COR-L47 (cell line): ENCODE measurements at places on chromosomes 4 and X.
A peak's percentile ranks its signal among the peaks of the same experiment; 100 is the strongest.

DNA sequence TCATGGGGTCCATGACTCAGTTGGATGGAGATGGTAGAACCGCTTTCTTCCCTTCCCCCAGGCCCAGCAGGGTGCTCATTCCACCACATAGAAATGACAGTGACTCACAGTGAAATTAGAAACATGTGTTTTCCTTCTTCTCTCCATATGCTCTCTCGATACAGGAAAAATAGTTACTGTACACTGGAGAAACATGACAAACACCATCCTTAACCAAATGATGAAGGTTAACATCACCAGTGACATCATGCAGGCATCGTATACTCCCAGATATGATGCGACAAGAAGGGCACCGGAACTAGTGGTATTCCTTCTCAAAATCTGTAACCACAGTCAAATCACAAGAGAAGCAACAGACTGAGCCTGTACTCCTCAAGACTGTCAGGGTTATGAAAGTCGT lies 11.7 kb upstream of the RAB40A start:
- DNase-seq: no peak

DNA sequence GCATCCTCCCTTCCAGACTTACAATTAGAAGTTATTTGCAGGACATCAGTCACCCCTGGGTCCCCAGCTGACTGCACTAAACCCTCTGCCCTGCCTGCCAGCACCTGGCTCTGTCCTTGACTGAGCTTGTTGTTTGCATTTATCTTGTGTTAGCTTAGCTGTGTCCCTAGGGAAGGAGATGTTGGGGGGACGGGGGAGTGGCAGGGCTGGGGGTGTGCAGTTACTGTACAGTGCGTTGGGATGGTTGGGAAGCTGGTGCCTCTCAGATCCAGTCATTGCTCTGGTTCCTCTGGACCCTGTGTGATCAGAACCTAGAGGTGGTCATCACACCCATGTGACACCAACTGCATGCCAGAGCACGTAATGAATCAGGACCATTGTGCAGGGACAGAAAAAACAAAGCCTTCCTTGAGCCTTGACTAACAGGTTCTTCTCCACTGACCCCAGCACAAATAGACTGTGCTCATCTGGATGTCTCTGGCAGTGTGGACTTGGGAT lies 32.7 kb upstream of the PROM1 start:
- peak; percentile 65 for DNase-seq

- DNase-seq: no peak
Measured at GRCh38 chr4:54780149-54780495, 122.4 kb downstream of the KIT start.

DNA sequence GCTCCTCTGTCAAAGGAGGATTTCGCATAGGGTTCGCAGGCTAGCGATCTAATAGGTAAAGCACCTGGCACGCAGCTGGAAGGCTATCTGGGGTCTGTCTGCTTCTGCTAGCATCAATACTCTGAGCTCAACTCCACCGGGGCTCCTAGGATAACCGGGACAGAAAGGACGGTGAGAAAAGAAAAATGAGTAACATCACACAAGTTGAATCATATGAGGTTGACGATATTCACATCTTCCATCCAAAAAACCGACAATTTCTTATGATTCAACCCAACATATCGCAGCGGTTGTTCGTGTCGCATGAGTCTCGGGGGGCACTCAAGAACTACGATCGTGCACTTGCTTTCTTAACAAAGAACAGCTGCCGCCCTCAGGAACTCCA lies 1.8 kb downstream of the PROM1 start:
- no peak for DNase-seq

DNA sequence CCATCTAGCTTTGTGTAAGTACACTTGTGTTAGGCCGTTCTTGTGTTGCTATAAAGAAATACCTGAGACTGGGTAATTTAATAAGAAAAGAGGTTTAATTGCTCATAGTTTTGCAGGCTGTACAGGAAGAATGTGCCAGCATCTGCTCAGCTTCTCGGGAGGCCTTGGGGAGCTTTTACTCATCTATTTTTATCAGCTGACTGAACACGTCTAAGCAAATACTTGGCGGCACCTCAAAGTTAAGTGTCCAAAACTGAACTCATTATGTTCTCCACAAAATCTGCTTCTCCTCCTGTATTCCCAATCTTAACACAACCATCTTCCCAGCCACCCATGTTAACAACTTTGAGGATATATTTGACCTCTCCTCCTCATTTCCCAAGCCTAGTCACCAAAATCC lies 42.4 kb upstream of the GATB start:
- DNase-seq: no peak

DNA sequence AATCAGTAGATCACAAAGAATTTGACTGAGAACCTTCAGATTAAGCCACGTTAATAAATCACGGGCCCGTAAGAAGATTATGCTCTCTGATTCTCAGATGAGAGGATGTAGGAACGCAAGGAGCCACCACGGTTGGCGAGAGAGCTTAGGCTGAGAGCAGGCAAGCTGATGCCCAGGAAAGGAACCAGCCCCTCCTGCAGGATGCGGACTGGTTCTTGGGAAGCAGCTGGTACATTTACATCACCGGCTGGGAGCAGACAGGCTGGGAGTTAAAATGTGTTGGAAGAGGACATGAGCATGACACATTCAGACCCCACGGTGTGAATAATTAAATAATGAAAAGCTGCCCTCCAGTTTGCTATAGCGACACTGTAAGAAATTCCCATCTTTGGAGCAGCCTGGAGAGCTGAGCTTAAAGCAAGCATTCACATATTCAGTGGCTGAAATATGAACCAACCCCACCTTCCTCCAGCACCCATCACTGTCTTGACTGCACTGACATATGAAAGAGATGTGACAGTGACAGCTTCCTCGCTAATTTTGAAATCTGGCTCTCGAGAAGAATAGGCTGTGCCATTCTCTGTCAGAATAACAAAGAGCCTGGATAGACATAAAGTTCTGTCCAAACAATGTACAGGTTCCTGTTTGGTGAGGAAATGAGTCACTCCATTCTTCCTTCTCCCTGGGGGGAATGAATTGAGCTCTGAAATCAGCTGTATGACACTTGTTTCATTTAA lies 33.1 kb downstream of the LNX1 start:
- DNase-seq: peak; percentile 37

DNA sequence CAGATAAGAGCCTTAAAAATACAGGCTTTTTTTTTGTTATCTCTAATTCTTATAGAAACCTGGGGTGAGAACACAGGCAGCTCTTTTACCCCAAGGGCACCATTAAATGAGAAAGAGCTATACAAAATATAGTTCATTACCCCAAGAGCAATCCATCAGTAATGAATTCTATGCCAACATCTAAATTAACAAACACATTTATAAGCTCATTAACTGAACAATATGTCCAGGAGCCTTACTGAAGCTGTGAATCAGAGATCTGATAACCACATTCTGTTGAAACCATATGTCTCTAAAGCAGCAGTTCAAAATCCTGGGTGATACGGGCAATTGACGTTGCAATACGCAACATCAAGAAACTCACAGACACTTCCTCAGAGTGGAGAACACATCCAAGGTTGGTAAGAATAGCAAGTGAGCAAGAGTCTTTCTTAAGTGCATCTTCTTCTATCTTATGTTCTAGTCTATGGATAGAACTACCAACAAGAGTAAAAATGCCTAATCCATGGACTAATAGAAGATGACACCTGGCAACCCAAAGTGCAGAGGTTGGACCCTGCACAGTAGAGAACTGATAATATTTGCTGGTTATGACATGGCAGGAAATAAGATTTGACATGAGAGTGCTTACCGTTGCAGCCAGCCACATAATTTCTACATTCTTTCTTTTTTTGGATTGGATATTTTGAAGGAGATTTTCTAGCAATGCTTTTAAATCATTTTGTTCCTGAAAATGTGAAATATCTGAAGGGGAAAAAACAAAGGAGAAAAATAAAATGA lies 449.3 kb downstream of the IL15 start:
- no peak for DNase-seq

- peak; percentile 4 for DNase-seq
Measured at GRCh38 chrX:23694606-23695005, 27.3 kb downstream of the PRDX4 start.

DNA sequence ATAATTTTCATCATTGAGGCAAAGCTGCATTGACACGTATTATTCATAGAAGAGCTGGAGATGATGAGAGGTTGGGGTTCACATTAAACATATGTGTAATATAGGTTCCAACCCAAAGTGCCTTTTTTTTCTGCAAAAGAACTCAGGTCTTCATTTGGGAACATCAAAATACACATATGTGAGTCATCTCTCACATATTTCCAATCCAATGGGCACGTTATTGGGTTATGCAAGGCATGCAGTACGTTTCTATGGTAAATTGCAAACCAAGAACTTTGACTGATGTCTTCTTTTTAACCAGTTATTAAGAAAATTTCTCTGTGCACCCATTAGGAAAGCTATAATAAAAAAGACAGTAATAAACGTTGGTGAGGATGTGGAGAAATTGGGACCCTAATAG lies 150.3 kb upstream of the FAM9B start:
- DNase-seq: no peak

DNA sequence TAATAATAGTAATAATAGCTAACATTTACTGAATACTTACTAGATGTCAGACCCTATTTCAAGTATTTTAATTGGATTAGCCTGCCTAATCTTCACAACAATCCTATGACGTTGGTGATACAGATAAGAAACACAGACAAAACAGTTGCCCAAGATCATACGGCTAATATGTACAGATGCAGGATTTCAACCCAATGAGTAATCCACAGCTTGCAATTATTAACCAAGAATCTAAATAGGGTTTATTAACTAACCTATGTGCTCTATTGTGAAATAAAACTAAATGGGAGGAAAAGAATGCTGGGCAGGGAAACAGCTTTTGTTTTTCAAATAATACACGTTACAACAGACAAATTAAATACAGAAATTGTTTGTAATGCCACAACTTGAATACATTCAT lies 23.4 kb downstream of the FBXO8 start:
- no peak for DNase-seq

GRCh38 chr4:114964026-114964425 lies 149.4 kb downstream of the NDST4 start:
- DNase-seq: no peak

DNA sequence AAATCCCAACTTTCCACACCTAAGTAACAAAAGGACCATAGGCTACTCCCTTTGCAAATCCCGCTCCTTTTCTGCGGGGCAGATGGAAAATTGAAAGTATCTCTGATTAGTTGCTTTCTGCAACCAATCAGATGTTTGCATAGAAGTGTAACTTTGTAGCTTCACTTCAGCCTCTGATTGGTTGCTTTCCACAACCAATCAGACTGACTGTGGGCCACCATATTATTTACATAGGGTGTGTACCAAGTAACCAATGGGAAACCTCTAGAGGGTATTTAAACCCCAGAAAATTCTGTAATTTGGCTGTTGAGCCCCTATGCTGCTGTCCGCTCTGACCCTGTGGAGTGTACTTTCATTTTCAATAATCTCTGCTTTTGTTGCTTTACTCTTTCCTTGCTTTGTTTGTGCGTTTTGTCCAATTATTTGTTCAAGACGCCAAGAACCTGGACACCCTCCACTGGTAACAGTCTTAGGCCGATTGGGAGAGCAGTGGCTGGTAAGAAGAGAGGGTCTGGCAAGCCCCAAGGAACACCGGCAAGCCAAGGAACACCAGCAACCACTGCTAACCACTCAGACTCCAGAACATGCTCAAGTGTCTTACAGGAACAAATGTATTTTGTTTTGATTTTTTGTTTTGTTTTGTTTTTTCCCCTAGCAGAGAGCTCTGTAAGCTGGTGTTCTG lies 125.5 kb upstream of the MAP3K15 start:
- no peak for DNase-seq

GRCh38 chrX:118736394-118737010 lies 9.1 kb downstream of the IL13RA1 start:
- no peak for DNase-seq

- DNase-seq: no peak
Measured at GRCh38 chr4:81255524-81255923, 40.5 kb upstream of the PRKG2 start.

DNA sequence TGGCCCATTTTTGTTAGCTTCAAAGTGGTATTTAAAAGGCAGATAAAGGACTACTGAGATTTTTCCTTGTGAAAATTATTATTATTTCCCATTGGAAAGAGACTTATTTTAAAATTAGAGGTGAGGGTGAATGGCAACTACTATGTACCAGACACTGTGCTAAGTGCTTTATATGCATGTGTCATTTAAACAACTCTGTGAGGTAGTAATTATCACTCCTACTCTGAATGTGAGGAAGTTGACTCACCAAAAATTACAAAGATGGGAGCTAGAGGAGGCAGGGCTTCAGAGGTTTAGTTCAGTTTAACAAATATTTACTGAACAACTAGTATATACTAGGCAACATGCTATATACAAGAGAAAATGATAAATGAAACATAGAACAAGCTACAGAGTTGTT lies 78.2 kb downstream of the MSL3 start:
- no peak for DNase-seq

DNA sequence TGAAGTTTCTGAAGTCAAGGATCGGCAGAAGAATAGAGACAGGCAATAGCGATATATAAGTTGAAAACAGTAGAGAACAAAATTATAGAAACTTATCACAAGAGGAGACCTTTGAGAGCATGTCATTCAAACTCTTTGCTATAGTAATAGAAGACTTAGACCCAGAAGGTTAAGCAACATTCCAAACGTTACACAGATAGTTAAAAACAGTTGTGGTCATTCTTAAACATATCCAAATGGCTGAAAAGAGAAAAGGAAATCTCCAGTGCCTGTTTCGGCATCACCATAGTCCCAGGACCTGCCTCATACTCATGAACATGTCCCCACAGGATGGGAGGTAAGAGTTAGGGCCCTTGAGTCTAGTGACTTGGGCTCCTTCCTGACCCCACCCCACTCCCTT lies 258.1 kb upstream of the NOCT start:
- no peak for DNase-seq

DNA sequence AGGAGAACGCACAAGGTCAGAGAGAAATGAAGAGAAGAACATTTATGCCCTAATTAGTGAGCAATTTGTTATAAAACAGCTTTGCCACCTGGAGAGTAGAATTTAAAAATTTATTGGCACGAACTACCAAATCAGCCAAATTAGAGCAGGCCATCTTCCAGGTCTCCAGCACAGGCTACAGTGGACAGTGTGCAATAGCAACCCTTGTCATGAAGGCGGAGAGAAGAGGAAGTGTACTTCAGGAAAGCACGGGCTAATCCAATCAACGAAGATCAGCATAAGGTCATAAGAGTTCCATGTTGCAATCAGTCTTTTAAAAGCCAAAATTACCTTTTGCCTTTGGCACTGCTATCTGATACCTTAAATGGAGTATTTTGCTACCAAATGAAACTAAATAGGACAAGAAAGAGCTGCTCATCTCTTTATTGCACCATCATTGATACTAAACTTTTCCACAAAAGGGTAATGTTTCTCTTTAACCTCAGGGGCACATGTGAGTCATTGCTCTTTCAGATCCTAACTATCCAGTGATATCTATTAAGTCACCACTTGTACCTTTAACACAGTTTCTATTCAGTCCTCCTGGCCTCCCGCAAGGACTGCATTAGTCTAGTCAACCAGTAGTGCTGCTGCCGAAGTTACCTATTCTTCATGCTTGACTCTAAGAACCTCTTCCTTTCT lies 19.9 kb downstream of the ANK2 start:
- DNase-seq: peak; percentile 31
